ENCODE measurements at places on chromosomes 6 and 20.

GRCh38 chr6:168979254-168979653 is 274.4 kb downstream of the THBS2 start:
- no peak for DNase-seq

- no peak for DNase-seq
Observed at GRCh38 chr6:133341607-133342158, 100.5 kb downstream of the EYA4 start.

DNA sequence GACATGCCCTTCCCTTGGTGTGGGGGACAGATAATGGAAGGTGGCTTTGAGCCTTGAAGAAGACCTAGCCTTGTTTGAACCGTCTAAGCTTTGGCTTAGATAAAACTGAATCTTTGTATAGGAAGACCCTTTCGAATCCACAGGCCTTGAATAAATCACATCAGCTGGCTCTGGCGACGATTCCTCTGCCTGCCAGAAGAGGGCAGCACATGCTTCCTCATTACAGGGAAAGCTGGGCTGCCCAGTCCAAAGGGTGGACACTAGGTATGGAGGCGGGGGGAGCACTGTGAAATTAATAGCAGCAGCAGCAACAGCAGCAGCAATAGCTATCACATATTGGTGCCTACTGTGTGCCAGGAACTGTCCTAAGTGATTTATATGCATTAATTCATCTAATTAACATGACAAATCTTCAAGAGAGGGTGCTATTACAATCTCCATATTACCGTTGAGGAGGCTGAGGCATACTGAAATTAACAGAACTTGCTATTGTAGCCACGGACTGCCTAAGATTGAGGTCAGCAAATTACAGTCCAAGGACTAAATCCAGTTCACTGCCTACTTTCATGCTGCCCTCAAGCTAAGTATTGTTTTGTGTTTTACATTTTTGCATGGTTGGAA is 85.1 kb downstream of the CLIC5 start:
- DNase-seq, result peak; percentile 54

DNA sequence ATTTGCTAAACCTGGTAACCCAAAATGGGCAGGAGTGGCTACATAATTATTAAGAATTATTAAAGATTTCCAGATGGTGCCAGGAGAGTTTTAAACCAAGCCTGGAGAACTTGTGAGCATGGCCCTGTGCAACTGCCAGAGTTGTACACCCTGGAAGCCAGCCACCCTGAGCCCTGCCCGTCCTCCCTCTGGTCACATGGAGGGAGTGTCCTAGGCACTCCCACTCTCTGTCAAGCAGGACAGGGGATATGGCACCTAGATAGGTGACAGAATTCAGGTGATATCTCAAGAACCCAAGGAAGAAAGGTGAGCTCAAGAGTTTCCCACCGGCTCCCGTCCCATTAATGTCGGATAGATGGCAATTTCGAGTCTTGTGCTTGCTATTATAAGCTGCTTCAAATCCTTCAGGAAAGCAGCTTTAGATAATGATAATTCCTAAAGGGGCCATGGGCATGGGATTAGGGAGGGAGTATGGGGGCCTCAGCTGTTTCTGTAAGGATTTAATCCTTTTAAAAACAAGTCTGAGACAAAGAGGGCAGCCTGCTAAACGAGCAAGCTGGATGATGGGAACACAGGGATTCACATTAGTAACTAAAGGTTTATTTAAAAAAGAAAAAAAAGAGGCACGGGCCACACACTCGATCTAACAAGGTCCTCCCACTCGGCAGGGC is 169.1 kb downstream of the BMP7 start:
- no peak for DNase-seq

GRCh38 chr20:25277051-25277801 is 29.3 kb downstream of the PYGB start:
- no peak for DNase-seq

DNA sequence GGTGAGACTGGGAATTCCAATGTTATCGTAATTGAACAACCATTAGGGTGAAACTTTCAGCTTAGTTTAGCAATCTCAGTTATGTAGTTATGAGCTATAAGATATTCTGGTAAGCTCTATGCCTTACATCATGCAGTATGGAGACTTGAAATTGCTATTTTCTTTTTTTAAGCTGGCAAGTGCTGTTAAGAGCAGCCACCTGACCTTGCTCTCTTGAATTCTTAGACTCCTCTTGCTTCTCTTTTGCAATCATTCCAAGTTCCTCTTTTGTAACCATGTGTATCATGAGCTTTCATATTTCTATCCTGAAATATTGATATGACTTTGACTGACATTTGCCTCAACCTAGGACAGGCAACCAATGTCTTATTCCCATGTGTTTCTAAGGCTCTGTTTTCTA is 446.3 kb upstream of the SLC35B3 start:
- DNase-seq, result no peak

DNA sequence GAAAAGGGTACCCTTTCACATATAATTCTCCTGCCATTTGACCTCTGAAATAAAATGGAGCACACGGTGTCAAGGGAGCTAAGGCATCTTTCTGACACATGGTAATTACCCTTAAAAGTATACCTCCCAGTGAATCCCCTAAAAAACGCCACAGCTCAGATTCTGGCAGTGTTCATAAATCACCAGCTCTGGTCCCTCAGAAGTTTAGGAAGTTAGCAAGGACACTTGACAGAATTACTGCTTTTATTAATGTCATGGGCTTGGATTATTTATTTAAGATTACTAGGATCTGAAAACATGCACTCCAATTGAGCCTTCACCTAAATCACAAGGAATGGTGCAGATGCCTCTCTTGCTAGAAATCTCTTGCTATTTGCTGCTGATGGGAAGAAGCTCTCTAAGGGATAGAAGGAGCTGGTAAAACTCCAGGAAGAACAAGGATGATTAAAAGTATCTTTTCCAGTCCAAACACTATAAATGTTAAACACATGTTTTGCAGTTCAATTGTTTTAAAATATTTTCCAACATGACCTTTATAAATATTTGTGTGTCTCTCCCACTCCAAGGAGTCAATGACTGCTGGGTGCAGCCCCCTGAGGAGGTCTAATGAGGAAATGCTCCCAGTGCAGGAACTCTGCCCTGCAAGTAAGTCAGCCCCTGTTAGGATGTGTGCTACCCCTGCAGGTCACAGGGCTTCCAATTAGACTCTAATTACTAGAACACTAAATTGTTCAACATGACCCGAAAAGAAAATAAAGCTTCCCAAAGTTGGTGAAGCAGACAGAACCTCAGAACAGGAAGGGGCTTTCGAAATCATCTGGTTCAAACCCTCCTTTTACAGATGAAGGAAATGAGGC is 230.3 kb downstream of the TFAP2A start:
- DNase-seq, result no peak

- peak; percentile 44 for DNase-seq
Observed at GRCh38 chr6:31079656-31080261, 32.6 kb downstream of the C6orf15 start.

GRCh38 chr6:13831615-13832014 is 17.3 kb upstream of the MCUR1 start:
- no peak for DNase-seq

- DNase-seq, result no peak
Observed at GRCh38 chr6:24476631-24477030, 12.7 kb downstream of the GPLD1 start.

DNA sequence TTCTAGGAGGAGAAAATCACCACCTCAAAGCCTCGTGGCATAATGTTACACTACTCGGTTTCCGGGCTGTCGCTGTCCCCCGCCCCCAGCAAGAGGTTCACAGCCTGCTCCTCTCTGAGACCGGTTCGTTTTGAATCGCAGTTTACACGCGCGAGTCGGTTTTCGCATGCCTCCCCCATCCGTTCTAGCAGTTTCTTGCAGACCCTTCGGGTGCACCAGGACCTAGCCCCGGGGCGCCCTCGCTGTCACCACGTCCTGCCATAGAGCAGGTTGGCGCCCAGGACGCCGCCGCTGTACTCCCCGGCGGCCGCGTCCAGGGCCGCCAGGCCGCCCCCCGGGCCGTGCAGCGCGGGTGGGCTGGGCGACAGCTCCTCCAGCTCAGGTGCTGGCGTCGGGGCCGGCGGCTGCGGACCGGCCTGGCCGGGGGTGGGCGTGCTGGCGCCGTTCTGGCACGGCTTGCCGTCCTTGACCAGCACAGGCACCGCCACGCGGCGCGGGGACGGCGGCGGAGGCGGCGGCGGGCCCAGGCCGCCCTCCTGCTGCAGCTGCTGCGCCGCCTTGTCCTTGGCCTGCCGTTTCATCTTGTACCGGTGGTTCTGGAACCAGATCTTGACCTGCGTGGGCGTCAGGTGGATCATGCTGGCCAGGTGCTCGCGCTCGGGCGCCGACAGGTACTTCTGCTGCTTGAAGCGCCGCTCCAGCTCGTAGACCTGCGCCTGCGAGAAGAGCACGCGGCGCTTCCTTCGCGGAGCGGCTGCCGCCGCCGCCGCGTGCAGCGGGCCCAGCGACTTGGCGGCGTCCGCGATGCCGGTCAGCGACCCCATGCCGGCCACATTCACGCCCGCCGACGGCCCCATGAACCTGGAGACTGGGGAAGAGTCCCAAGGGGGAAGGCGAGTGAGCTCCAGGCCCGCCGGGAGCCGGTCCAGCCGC is 1.4 kb downstream of the NKX2-4 start:
- peak; percentile 19 for DNase-seq

- DNase-seq, result no peak
Observed at GRCh38 chr20:62136283-62137091, 6.7 kb downstream of the PSMA7 start.

GRCh38 chr6:169141671-169142537 is 111.7 kb downstream of the THBS2 start:
- no peak for DNase-seq

DNA sequence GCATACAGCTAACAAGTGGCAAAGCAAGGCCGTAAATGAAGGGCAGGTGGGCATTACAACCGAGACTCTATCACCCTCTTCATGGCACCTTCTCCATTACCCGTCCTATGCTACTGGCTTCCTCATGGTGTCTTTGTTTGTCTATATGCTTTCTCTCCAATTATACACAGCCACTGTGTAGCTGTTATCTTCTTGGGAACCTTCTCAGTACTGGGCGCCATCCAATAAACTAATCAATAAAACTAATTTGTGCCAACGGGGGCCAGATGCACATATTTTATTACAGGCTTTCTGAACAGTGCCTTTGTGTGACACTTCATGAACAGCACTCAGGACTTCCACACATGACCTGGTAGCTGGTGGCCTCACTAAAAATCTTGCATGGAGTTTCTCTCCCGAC is 149.8 kb upstream of the PCSK2 start:
- DNase-seq, result no peak
